ENCODE measurements at places on chromosomes 7 and 10.

DNA sequence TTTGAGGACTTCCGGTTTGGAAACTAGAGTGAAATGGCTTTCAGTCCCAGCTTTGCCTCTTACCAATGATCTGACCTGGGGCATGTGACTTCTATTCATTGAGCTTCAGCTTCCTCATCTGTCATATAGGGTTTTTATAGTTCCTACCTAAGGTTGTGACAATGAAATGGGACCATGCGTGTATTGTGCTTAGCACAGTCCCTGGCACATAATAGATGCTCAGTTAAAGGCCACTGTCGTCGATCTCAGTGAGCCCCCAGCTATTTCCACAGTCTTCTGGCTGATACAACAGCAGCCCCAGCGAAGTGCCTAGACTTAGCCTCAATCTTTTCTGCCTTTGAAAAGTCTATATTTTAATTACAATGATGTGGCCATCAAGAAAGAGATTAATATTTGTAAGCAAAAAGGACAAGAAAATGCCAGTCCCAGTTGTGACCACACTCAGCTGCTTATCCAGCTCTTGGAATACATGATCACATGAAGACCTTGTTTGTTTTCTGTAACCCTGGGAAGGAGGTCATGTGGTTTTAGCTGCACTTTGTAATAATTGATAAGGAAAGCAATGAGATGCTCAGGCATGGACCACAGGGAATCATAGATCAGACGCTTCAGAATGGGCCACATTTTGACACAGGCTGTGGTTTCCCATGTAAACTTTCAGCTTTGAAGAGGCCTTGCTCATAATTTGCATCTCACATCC is 44.6 kb downstream of the VWA2 start:
- no peak for DNase-seq

- DNase-seq = no peak
These were observed 122.2 kb downstream of the PDE1C start for GRCh38 chr7:31948029-31948428.

DNA sequence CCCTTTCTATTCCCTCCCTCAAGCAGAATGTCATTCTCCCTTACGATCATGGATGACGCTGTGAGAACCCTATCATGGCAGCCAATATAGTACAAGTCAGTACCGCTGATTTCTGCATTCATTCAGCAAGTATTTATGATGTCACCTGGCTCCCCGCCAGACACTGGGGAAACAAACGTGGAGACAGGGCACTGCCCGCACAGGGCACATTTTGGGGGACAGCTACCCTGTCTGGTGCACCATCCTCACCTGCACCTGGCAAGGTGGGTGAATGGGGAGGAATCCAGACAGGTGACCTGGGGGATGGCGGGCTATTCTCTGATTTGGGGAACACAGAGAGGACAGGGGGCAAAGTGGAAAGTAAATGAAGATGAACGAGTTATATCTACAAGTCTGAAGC is 28.4 kb downstream of the MKI67 start:
- DNase-seq = no peak

DNA sequence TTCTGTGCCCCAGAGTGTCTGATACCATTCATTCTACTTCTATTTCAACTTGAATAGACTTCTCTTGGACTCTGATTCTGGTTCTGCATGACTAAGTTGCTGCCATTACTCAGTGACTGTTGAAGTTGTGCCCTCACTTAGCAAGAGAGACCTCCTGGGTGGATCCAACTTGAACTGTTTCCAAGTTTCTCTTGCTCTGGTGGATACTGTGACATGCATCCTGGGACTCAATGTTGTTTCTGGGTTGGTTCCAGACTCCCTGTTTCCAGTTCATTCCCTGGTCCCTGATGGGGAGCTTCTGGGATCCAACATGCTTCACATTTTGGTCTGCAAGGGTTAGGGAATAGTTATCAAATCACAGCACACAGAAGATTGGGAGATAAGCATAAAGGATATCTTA is 26.2 kb upstream of the PRPF18 start:
- DNase-seq = no peak
